Brain (organoid and tissue), 16 donors: ENCODE measurements at places on chromosomes 16 and 17. TPM values are rescaled to one million over a fixed set of nuclear protein-coding genes. Genes with fewer than 3 reads are reported as not detected.

CDYL2 gene
- 6.3 TPM for polyA plus RNA-seq

DNASE1L2 gene
- polyA plus RNA-seq = 0.71 TPM

KRT24 gene
- not detected for polyA plus RNA-seq

- DNase-seq = peak; percentile 97
These were observed 154.0 kb downstream of the ZNF423 start for GRCh38 chr16:49701789-49702494.

DNA sequence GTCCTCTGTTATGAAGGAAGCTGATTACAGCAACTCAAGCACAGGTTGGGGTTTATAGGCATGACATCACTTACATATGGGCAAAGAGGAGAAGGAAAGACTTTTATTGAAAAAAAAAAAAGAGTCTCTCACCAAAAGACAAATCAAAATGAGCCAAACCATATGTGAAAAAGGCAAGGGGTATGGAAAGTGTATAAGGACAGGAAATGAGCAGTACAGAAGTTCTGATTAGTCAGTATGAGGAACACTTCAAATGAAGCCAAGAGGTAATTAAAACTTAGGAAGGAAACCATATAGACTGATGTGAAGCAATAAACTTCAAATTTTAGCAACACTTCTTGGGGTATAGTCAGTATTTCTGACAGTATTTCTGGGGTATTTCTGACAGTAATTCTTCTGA lies 1372.6 kb downstream of the CDH11 start:
- no peak for DNase-seq

- DNase-seq = peak; percentile 60
These were observed 982 bp downstream of the SPAG9 start for GRCh38 chr17:51119415-51120356.

- DNase-seq = no peak
These were observed 28.7 kb downstream of the MEAK7 start for GRCh38 chr16:84475643-84476240.

GRCh38 chr16:87464691-87465300 lies 28.0 kb downstream of the ZCCHC14 start:
- DNase-seq = no peak

- DNase-seq = no peak
These were observed 23.7 kb downstream of the CCL4 start for GRCh38 chr17:36127199-36127893.
